ENCODE measurements at places on chromosomes 1 and 21.

GRCh38 chr1:43598622-43599021 lies 51.3 kb upstream of the KDM4A start:
- DNase-seq, result no peak

- no peak for DNase-seq
Observed at GRCh38 chr1:232473324-232473723, 156.6 kb downstream of the SIPA1L2 start.

GRCh38 chr1:161282991-161283390 lies 24.4 kb downstream of the PCP4L1 start:
- DNase-seq, result no peak

DNA sequence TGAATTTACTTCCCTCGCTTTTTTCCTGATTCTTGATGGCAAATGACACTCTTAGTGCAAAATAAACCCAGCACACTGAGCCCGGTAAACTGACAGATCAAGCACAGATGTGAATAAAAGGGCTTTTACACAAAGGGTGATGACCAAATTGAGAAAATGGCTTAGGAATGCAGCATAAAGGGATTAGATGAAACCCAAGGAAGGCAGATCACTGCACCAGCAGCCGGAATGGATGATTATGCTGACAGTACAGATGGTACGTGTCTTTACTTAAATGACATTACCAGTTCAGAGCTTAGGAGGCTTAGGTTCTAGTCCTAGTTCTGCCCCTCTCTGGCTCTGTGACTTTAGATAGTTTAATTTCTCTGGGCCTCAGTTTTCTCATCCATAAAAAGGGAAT lies 12.0 kb downstream of the PKP1 start:
- no peak for DNase-seq

DNA sequence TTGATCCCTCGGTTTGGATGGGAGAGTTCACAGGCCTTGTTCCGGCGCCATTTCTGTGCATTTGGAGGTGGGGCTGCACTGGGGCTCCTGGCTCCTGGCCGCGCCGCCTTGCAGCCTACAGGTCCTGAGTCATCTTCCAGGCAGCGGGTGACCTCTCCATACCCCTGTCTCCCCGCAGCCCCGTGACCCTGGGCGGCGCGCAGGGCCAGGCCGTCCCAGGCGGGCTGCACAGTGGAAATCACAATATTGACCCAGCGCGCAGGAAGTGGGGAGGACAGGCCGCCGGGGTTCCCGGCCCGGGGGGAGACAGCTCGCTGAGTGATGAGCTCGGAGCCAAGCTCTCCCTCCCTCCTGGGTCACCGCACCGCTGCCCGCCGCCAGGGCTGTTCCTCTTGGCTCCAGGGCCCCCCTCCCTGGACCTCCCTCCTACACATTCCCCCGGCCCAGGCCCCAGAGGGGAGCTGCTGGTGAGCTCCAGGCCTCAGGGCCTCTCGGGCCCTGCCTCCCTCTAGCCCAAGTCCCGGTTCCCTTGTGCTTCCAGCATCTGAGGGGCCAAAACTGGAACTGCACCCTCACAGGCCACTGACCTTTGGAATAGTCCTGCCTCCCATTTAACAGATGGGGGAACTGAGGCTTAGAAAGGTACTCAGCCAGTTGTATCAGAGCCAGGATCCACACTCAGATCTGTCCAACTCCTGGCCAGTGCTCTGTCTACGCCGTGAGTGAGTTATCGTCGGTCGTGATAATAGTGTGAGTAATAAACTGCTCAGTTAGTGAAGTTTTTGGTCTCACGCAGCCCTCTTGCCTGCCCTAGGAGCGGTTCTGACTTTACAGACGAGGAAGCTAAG lies 142.9 kb upstream of the WNT4 start:
- no peak for DNase-seq

DNA sequence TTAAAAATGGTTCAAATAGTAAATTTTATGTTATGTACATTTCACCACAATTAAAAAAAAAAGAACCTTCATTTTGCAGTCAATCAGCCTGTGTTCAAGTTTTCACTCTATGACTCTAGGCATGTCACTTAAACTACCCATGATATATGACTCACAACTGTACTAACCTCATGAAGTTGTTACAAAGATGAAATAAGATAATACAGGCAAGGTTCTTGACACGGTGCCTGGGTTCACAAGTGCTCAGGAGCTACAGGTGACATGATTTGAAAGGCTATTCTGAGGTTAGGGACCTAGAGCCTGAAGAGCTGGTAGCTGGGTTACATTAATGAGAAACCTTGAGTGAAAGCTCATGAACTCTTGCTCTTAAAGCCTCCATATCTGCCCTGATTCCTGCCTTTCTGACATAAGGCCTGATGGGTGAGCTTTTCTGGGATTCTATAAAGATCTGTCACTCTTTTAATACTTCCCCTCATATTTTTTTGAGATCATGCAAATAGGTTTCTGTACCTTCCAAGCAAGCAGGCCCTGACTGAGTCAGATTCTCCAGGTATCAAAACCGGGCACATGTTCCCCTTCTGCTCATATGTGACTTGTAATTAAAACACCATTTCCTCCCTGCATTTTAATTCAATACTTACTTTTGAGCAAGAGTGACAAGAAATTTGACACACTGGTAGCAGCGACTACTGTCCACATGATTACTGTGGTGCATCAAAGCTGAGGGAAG lies 34.0 kb downstream of the PCSK9 start:
- no peak for DNase-seq

DNA sequence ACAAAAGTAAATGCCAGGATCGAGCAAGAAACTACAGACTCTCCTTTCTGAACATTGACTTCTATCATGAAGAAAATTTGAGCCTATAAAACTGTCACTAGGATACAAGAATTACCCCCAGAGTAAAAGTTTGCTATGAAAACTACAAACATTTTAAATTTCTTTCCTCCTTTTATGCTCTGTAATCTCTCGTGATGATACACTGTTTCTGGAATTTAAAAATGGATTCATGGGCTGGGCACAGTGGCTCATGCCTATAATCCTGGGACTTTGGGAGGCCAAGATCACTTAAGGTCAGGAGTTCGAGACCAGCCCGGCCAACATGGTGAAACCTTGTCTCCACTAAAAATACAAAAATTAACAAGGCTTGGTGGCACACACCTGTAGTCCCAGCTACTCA lies 181.3 kb downstream of the ZNF281 start:
- no peak for DNase-seq

- no peak for DNase-seq
Observed at GRCh38 chr1:168453056-168453455, 90.7 kb downstream of the XCL2 start.

DNA sequence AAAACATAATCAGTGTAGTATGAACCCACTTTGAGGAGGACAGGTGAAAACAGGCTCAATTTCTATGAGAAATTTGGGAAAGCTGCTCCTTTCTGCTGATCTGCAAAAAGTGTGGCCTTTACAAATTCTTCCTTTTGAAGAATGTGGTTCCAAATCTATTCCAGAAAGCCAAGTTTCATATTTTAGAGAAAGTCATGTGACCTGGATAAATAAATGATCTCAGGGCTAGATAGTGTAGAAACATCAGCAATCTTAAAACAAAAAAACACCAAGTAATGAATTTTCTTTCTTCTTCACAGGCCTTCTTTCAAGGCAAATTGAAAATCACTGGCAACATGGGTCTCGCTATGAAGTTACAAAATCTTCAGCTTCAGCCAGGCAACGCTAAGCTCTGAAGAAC lies 11.7 kb upstream of the PODN start:
- no peak for DNase-seq

- peak; percentile 52 for DNase-seq
Observed at GRCh38 chr1:202615501-202616354, 94.5 kb downstream of the SYT2 start.

- DNase-seq, result no peak
Observed at GRCh38 chr1:11414926-11415538, 63.9 kb upstream of the DISP3 start.

DNA sequence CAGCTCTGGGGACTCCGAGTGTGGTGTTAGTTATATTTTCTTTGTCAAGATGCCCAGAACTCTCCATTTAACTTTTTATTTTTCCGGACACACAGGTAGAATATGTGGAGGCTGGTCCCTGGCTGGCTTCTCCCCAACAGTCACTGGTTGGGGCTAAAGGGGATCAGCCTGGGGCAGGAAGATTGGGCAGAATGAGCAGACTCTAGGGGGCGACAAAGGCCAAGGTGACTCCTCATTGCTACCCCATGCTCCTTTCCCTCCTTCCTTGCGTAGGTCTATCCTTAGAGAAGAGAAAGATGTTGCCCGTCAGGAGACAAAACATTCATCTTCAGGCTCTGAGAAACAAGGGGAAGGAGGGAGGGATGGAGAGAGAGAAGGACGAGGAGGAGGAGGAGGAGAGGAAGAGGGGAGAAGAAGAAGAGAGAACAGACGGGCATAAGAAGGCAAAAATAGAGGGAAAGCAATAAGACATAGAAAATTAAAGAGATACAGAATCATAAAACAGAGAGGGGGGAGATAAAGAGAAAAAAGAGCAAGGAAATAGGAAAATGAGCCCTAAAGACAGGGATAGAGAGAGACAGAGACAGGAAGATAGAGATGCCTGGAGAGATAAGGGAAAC lies 89.9 kb downstream of the FOXD2 start:
- DNase-seq, result peak; percentile 27

DNA sequence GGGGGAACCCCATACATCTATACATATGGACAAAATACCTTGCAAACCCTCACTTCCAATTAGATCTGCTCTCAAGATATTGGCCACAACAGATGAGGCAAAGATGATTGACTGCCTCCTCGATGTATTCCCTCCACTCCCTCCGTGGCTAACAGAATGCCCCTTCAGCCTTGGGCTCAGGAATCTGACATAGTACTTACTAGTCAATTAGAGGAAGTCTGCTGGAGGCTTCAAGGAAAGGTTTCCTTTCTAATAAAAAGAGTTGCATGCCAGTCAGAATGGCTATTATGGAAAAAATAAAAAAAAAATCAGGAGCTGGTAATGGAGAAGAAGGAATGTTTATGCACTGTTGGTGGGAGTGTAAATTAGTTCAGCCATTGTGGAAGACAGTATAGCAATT lies 90.4 kb upstream of the VAV3 start:
- DNase-seq, result no peak

GRCh38 chr1:241531195-241532161 lies 700 bp upstream of the KMO start:
- DNase-seq, result peak; percentile 88

DNA sequence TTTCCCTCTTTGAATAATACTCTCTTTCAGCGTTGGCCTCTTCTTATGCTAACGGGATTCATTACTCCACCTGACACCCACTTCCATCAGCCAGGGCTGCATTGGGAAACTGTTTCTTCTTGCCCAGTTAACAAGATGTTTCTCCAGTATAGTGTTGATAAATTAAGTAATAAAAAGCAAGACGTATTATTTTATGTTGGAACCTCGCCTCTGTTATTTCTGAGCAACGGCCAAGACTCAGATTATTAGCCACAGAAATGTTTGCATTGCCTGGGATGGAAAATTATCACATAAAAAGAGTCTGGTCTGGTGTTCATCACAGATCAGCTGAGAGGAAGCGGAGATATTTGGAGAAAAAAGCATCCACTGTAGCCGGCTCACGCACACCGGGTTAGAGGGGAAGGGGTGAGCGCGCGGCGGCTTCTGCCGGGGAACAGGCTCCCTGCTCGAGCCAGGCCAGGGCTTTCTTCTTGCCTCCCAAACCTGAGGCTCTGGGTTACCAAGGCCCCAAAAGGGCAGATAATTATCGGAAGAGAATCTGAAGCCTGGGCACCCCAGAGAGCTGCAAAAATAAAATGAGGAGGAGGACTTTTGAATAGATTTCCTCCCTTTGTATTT lies 189.5 kb downstream of the PRDM16 start:
- no peak for DNase-seq

DNA sequence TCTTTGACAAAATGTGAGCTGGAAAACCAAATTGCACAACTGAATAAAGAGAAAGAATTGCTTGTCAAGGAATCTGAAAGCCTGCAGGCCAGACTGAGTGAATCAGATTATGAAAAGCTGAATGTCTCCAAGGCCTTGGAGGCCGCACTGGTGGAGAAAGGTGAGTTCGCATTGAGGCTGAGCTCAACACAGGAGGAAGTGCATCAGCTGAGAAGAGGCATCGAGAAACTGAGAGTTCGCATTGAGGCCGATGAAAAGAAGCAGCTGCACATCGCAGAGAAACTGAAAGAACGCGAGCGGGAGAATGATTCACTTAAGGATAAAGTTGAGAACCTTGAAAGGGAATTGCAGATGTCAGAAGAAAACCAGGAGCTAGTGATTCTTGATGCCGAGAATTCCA lies 42.7 kb downstream of the CENPF start:
- DNase-seq, result no peak

GRCh38 chr1:167173516-167174184 lies 47.0 kb upstream of the POU2F1 start:
- peak; percentile 32 for DNase-seq

DNA sequence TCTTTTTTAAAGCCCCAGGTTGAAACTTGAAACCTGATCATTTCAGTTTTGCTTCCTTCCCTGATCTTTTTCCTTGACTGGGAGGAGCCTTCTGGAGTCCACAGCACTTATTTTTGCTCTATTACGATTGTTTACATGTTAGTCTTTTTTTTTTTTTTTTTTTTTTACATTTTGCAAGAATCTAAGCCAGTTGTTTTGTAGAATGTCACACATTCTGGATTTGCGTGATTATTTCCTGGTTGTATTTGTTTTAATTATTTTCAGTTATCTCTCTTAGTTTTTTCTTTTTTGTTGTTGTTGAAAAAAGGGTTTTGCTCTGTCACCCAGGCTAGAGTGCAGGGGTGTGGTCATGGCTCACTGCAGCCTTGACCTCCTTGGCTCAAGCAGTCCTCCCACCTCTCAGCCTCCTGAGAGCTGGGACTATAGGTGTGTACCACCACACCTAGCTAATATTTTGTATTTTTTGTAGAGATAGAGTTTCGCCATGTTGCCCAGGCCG lies 32.8 kb downstream of the OSBPL9 start:
- DNase-seq, result no peak

- no peak for DNase-seq
Observed at GRCh38 chr1:39272027-39272797, 67.7 kb downstream of the MACF1 start.

DNA sequence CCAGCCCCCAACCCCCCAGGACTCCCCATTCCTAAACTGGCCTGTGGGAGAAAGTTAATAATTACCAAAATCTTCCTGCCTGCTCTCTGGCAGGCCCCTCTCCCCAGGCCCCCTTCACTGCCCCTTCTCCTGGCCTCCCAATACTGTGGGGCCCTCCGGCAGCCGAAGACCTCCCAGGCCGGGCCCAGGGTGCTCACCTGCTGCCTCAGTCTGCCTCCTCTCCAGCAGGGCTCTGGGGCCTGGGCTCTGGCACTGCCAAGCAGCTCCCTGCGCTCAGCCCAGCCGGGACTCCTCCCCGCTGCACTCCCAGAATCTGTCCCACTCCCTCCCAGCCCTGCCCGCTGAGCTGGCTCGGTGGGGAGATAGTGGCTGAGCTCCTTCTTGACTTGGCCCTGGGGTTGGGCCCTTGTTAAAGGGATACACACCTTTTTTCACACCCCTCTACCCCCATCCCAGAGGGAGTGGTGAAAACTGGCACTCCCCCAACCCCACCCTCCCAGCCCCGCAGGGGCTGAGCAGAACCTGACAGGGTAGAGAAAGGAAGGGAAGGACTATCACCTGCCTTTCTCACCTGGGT lies at the start of gene S100A16:
Gene S100A16 (minus strand): TSS at position 383 of the 577 bp plus-strand sequence. CDS start 4,986 bp downstream, outside the sequence.
- peak; percentile 92 for DNase-seq

Measured in ACHN (cell line).